ENCODE measurements at places on chromosomes 16 and 17.

DNA sequence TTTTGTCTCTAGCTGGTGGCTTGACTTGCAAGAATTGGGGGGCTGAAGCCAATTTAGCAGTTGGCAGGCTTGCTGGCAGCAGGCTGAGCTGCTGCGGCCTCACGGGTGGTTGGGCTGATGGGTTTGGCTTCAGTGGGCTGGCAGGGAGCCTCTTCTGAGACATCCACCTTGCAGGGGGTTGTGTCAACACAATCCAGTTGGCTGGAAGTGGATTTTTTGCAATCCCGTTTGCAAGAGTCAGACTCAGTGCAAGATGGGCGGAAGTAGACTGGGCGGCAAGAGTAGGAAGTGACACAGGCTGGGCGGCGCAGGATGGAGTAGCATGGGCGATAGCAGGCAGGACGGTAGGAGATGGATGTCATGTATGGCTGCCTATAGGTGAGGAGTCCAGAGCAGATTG is 1.5 kb downstream of the KRTAP16-1 start:
- no peak for DNase-seq

GRCh38 chr17:40038882-40039513 is 15.2 kb downstream of the MED24 start:
- no peak for DNase-seq

GRCh38 chr17:66425756-66426396 is 123.5 kb downstream of the PRKCA start:
- DNase-seq = no peak

DNA sequence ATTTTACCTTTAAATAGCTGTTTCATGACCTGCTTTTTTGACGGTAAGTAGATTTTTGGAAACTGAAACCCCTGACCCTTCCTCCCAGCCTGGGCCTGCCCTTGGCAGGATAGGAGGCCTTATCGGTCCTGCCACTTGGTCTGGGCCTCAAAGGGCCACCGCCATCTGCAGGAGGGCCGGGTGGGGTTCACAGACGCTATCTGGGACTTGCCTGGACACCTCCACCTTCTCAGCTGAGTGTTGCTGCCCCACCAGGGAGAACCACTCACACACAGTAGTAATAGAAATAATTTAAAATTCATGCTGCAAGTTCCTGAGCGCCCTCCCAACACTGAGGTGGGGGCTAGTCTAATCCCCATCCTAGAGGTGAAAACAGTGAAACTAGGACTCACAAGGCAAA is 4.6 kb upstream of the NPRL3 start:
- no peak for DNase-seq

- no peak for DNase-seq
Measured at GRCh38 chr16:10846213-10846998, 27.8 kb upstream of the TVP23A start.

GRCh38 chr17:4960279-4960922 is 7.2 kb downstream of the SPAG7 start:
- no peak for DNase-seq

DNA sequence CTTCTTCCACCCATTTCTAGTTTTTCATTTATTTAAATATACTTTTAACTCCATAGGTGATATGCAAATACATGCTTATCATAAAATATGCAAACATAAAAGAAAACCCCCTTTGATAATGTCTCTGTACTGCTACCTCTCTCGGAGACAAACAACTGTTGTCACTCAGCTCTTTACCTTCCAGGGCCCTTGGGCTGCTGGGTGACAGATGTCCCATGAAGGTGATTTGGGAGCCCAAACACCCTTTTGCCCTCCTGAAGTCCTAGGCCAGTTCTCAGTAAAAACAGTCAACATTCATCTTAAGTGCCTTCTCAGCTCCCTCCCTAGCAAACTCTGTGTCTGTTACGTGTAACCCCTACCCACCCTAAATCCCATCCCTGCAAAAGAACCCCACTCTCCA is 37.5 kb downstream of the CHD9 start:
- DNase-seq = no peak

- DNase-seq = no peak
Measured at GRCh38 chr17:2949469-2950044, 113.8 kb downstream of the OR1D5 start.

GRCh38 chr16:89150090-89150835 is 21.3 kb upstream of the CDH15 start:
- no peak for DNase-seq

DNA sequence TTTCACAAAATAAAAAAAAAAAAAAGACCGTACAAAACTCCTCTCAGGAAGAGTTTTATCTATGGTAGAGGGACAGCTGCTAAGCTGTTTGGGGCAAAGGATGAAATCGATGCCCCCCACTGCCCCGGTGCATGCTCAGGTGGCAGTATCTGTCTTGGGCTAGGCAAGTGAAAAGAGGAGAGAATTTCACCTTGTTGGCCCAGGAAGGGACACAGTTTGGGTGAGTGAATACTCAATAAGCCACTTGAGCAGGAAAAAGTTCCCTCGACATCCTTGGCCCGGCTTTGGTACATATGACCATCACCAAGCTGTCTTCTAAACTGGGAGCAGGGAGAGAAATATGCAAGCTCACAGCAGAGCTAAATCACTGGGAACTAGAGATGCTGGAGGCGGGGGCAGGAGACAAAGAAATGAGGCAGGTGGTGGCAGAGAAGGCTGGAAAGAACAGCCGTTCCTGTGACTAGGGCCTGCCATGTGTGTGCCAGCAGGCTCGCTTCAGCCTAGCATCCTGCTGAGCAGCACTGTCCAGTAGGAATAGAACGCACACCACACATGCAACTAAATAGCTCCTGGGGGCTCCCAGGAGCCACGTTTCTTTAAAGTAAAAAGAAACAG is 8.2 kb upstream of the EIF1 start:
- DNase-seq = no peak

GRCh38 chr16:11794996-11795886 is 1.8 kb downstream of the ZC3H7A start:
- no peak for DNase-seq

DNA sequence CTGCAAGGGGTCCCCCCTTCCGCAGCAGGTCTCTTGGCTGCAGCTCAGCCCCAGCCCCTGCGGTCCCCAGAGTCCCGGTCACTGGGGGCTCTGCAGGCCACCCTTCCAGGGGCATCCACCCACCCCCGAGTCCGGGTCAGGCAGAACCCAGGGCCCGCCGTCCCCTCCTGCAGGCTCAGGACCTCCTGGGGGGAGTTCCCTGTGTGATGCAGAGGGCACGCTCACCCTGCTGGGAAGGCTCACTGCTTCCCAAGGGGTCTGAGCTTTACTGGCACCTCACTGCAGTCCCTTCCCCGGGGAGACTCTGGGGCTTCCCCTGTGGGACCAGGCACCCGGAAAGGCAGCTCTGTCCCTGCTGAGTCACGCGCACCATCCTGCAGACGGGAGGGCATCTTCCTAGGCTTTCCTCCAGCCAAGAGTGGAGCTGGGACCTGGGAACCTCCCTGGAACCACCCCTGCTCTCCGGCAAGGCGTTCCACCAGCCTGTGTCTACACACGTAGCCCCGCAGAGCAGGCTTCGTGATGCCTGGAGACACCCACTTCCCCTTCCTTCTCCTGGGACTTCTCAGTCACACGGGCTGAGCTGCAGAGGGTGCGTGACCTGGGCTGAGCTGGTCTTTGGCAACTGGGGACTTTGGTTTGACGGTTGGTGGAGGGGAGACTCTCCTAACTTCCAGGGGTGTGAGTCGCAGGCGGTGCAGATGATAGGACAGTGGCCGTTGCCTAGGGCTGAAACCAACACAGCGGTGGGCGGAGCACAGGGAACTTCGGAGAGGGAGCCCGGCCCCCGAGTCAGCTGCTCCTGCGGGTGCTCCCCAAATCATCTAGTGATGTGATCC is 23.4 kb downstream of the SLC25A10 start:
- DNase-seq = peak; percentile 96

GRCh38 chr17:36001862-36002603 is 680 bp upstream of the CCL15 start:
- DNase-seq = no peak

- no peak for DNase-seq
Measured at GRCh38 chr16:49661465-49662187, 194.3 kb downstream of the ZNF423 start.

DNA sequence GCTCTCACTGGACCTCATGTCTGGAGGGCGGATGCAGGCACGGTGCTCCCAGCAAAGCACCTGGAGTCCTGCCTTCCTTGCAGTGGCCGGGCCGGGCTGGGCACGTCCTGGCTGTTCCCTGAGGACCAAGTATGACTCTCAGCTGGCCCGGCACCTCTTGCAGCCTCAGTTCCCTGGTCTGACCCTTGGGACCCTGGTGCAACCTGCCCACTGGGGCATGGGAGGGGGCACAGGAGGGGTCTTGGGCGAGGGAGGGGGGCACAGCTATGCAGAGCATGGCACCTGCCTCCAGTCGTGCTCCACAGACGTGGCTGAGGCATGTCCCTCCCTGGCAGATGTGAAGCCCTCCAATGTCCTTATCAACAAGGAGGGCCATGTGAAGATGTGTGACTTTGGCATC is 19.6 kb downstream of the MAP2K3 start:
- no peak for DNase-seq

- no peak for DNase-seq
Measured at GRCh38 chr17:41064301-41064700, 1.4 kb downstream of the KRTAP2-4 start.

Data from GF-D8 (cell line).